ENCODE measurements at places on chromosomes 1 and 21.

- no peak for DNase-seq
Measured at GRCh38 chr1:119834990-119835389, 23.7 kb upstream of the REG4 start.

GRCh38 chr1:185388346-185388745 lies 71.3 kb upstream of the IVNS1ABP start:
- no peak for DNase-seq

DNA sequence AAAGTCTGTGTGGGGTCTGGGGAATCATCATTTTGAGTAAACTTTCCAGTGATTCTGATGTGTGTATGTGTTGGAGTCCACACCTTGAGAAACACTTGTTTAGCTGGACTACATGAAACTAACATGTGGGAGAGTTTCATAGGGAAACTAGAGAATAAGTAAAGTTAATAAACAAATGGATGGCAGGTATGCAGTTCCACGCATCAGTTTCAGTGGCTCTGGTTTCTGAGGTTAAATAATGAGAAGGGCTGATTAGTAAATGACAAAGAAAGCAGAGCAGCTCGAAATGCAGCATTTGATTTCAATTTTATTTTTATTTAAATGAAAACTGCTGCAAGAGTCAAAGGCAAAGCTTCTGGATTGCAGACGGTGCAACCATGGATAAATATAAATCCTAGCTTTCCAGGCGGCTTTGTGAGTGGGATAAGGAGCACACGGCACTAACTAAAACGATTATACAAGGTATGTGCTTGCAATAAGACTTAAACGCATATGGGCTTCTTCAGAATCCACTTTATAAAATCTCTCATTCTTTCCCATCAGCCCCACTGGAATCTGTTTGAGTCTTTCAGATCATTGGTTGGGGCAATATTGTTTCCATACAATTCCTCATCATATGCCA lies 310.7 kb downstream of the PLPP3 start:
- DNase-seq = no peak

GRCh38 chr21:43808832-43809251 lies 19.5 kb downstream of the RRP1 start:
- DNase-seq = no peak

DNA sequence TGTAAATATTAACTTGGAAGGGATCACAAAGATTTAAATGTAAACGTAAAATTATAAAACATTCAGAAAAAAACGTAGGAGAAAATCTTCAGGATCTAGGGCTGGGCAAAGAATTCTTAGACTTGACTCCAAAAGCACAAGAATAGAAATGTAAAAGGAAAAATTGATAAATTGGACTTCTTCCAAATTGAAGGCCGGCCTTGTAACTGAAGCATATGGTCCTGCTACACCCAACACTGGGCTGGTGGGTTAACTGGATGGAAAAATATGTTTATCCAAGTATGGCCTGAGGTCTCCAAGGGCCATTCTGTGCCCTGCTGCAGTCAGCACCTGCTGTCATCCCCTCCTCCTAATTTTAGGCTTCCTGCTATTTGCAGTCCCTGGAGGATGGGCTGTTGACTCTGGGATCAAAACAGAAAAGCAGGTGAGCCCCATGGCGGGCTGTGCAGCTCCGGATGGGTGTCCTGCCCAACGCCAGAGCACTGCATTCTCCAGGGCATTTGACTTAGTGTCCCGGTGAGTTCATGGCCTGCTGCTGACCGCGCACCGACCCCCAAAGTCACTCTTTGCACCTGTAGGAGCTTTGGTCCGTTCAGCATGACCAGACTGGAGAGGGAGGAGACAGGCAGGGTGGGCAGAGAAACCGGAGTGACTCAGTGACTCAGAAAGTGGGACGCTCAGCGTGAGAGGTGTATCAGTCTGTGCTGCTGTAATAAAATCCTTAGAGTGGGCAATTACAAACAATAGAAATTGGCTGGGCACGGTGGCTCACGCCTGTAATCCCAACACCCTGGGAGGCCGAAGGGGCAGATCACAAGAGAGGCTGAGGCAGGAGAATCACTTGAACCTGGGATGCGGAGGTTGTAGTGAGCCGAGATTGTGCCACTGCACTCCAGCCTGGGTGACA lies 6.1 kb upstream of the AIRE start:
- no peak for DNase-seq

GRCh38 chr1:27602462-27603308 lies 1.3 kb downstream of the AHDC1 start:
- DNase-seq = peak; percentile 61

GRCh38 chr1:203690730-203691129 lies 64.1 kb downstream of the ATP2B4 start:
- no peak for DNase-seq

- peak; percentile 39 for DNase-seq
Measured at GRCh38 chr1:91884459-91885212, 1.3 kb downstream of the TGFBR3 start.

Measured in left ventricle myocardium inferior (tissue), 1 donor.